GM18507 (cell line): ENCODE measurements at places on chromosomes 6 and 20.

- no peak for DNase-seq
Observed at GRCh38 chr6:56406276-56407269, 159.2 kb upstream of the COL21A1 start.

DNA sequence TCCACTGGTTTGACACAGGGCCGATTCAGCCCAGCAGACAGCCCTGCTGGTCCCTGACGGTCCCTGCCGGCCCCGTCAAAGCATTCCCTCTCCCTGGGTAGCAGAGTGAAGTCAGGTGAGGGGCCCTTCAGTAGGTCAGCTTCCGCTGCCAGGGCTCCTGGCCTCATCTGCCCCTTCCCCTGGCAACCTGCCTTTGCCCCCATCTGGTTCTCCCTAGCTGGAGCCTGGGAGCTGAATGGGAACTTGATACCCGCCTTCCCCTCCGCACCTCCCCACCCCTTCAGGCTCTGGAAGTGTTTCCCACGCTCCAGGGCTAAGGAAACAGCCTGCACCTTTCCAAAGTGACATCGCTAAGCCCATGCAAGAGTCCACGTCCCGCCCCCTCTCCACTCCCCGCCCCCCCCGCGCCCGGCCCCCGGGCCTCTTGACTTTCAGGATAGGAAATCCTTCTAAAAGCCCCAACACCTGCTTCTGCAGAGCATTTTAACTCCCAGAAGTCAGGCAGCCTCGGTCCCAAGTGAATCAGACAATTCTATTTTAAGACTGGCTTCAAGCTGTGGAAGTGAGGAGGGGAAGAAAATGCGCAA lies 53.3 kb downstream of the ISM1 start:
- no peak for DNase-seq

DNA sequence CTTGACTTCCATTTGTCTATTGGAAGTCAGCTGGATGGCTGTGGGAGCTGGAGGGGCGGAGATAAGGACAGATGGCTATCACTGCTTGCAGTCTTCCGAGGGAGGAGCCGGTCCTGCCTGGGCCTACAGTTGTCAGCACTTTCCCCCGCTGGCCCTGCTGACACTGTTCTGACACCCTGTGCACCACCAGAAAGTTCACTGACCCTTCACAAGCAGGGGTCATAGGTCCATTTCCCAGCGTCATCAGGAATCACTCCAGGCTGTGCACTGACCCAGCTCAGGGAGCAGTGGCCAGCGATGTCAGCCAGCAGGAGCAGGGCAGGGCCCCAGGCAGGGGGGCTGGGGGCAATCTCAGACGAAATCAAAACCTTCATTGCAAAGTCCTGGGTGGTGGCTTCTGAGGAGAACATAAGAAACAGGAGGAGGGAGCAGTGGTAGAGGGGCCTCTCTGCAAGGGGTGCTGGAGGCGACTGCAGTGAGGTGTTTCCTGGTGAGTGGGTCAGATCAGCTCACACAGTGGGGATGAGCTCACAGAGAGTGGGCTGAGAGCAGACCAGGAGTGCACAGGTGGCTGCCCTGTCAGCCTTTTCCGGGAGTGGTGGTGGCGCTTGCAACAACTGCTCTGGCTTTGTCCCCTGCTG lies 26.5 kb upstream of the PLEKHG1 start:
- no peak for DNase-seq

- DNase-seq = no peak
Observed at GRCh38 chr6:149397384-149397783, 2.7 kb upstream of the SUMO4 start.

DNA sequence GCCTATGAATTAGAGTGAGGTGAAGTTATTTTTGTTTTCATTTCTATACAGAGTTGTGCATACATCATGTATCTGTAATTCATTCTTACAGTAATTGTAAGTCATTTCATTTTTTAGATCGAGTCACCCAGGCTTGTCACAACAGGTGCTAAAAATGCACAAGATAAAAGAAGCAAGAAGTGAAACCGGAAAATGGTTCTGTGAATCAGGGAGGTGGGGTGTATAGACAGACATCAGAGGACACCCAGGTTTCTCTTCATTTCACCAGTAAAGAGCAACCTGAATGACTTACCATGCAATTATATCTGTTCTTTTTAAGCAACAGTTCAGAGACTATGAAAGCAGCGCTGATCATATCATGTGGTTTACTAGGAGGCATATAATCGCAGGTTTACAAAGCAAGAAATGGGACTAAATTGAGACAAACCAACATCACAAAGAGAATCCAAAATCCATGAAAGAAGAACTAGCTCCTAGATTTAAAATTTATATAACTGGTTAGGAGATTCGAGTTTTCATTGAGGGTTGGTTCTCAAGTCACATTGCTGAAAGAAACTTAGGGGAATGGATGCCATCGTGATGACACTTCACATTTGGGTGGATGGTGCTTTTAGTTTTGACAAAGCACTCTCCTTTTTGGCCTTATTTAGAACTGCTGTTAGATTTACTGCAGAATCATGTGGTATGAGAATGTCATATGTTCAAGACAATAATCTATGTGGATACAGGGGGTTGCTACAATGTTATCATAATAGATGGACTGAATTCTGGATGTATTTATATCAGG lies 27.9 kb upstream of the TBC1D7 start:
- peak; percentile 64 for DNase-seq

DNA sequence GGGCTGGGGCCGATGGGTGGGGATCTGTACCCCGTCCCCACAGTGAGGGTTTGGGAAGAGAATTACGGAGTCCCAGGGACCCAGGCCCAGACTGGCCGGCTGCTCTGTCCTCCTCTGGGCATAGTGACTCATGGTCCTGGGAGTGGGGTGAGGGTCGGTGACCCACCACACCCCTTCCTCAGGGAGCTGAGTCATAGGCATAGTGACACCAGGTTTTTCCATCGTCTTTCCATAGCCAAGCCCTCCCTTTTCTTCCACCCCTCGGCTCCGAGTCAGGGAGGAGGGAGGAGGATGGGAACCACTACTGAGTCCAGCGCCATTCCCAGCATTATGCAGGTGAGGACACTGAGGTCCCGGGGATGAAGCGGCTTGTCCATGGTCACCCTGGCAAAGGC lies 8.9 kb downstream of the CYP21A2 start:
- no peak for DNase-seq

GRCh38 chr6:5287205-5287965 lies 26.1 kb downstream of the FARS2 start:
- DNase-seq = no peak

DNA sequence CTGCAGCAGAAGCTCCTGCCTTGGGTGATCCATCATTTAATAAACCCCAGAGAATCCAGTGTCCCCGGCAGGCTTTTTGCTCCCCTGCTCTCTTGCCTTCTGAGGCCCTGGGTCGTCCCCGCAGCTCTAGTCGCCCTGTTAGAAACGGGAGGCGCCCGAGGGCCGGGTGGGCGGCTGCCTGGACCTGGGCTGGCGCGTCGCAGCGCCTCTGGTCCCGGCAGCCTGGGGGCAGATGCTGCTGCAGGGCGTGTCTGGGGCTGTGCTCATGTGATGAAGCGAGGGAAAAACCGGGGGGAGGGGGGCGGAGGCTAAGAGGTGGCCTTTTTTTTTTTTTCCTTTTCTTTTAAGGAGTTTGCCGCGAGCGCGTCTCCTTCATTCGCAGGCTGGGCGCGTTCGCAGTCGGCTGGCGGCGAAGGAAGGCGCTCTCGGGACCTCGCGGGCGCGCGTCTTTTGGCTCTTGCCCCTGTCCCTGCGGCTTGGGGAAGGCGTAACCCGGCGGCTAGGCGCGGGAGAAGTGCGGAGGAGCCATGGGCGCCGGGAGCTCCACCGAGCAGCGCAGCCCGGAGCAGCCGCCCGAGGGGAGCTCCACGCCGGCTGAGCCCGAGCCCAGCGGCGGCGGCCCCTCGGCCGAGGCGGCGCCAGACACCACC lies 394 bp downstream of the AKAP12 start:
- DNase-seq = no peak

GRCh38 chr6:107185391-107185970 lies 70.2 kb upstream of the BEND3 start:
- no peak for DNase-seq

GRCh38 chr20:62186887-62187866 lies 4.3 kb downstream of the MTG2 start:
- no peak for DNase-seq

GRCh38 chr20:58959652-58960051 lies 21.4 kb upstream of the NELFCD start:
- DNase-seq = no peak

DNA sequence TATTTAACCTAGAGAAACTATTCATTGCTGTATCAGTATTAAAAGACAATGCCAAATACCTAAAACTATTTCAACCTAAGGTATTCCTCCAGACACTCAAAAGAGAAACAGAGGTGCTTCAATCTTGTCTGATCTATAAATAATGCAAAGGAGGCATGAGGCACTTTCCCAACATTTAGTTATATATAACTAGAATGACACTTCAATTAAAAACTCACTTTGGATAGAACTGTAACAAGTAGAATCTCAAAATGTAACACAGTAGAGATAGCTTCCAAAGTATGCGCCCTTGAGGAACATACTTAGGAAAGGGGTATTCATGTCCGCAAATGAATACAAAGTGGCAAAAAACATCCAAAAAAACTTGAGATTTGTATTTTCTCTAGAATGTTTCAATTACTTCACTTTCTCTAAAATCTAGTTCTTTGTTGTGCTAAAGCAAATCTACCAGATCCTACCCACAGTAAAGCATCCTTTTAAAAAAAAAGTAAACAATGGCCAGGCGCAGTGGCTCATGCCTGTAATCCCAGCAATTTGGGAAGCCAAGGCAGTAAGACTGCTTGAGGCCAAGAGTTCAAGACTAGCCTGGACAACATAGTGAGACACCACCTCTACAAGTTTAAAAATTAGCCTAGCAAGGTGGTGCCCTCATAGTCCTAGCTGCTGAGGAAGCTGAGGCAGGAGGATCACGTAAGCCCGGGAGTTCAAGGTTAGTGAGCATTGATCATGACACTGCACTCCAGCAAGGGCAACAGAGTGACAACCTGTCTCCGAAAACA lies 10.3 kb downstream of the SYNCRIP start:
- no peak for DNase-seq

GRCh38 chr20:24389686-24390085 lies 79.7 kb upstream of the SYNDIG1 start:
- no peak for DNase-seq

GRCh38 chr6:12467706-12468670 lies 177.8 kb downstream of the EDN1 start:
- DNase-seq = no peak

GRCh38 chr20:50303573-50304500 lies 113.2 kb downstream of the CEBPB start:
- no peak for DNase-seq

DNA sequence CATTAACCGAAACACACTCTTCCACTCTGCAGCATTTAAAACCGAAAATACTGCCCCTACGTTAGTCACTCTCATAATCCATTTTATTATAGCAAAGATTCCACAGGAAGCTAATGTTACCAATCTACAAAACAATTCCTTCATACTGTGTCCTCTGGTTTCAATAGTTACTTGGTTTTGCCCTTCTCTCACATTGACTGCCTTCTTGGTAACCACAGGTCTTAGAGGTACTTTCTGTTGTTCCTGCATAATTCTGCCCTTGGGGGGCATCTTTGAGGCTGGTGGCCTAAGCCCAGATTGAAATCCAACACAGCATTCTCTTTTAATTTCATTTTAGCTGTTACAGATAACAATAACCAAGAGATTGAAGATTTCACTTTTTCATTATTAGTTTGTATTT lies 9.8 kb upstream of the DCBLD1 start:
- no peak for DNase-seq

DNA sequence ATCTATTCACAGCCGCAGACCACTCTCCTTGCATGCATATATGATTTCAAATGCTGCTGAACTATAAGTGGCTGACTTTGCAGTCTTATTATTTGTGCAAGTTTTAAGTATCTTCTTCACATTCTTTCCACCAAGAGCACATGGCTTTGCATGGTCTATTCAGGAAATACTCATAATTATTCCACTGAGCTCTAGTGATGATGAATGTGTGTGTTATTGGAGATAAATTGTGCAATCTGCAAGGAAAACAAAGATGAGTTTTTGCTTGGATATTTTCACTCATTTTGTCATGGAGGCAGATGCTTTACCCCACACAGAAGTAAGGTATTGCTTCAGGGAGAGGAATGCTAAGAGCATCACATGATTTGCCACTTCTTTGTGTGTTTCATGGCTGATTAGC lies 764.6 kb downstream of the TBC1D32 start:
- DNase-seq = no peak

- DNase-seq = no peak
Observed at GRCh38 chr20:2149507-2149906, 47.9 kb downstream of the STK35 start.

DNA sequence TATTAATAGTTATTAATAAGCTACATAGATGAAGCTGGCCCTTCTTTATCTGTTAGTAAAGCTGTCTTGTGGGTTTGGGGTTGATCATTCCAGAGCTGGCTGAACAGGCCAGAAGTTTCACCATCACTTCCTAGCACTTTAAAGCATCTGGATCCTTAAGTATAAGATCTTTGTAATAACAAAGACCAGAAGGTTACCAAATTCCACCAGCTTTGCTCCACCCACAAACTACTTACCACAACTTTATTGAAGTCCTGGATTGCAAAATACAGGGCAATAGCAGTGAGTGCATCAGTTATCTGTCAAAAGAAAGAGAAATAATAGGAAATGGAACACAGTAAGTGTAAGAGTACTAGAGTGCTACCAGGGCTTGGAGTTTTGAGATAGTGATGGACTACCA lies 33.0 kb downstream of the PIGU start:
- no peak for DNase-seq

- no peak for DNase-seq
Observed at GRCh38 chr6:3406362-3406821, 50.5 kb downstream of the SLC22A23 start.

DNA sequence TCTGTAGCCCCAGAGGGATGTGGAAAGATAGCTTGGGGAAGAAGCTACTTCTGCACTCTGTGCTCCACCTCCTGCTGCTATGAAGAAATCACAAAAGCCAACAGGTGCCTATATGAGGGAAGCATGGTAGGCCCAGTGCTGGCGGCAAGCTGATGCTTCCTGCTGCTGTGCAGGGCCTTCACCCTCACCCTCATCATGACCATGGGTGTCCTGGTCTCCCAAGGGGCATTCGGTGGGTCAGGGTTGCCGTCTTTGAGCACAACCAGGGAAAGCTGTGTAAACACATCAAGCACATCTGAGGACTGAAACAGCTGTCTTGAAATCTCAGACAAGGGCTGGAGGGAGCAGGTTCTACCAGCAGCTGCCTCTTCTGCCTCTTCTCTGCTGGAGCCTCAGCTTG lies 184.0 kb downstream of the FNDC1 start:
- DNase-seq = no peak

DNA sequence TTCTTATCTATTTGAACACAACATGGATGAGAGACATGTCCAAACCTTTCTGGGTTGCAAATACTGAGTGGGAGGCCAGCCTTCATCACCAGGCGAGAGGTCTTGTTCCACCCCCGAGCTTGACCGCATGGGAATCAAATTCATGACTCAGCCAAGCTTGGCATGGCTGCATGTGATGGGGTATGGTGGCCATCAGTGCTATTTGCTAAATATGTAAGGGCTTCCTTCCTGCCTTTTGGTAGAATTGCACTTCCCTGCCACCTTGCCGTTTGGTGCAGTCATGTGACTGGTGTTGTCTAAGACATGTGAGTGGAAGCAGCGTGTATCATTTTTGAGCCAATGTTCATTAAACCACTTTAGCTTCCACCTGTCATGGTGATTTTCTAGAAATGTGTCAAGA lies 508.9 kb upstream of the SULF2 start:
- no peak for DNase-seq
